ENCODE measurements at places on chromosomes 3 and 15.

GRCh38 chr3:56989169-56989976, 71.1 kb upstream of the SPATA12 start:
- DNase-seq, result peak; percentile 7

- no peak for DNase-seq
Observed at GRCh38 chr15:98443526-98443925, 204.8 kb upstream of the IGF1R start.

GRCh38 chr3:23701716-23702597, 103.8 kb upstream of the UBE2E1 start:
- no peak for DNase-seq

- no peak for DNase-seq
Observed at GRCh38 chr3:128281461-128282367, 128.4 kb downstream of the EEFSEC start.

- DNase-seq, result no peak
Observed at GRCh38 chr3:148158210-148158609, 539.5 kb upstream of the AGTR1 start.

DNA sequence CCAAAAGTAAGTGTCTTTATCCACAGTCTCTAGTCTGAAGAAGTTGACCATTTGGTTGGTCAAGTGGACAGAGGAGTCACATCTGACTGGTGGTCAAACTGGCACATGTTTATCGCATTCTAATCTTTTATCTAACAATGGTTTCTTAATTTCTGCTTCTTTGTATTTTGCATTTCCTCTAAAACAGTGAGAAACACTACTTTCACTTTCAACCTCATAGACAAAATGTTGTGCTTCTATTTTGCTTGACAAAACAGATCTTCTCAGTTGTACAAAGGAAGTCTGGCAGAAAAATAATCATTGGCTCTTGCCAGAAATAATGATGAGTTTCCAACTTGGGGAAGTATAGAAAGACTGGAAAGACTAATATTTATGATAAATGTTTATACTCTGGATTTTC, 103.9 kb downstream of the MME start:
- no peak for DNase-seq

GRCh38 chr3:53236112-53236841, 19.5 kb downstream of the TKT start:
- no peak for DNase-seq

- no peak for DNase-seq
Observed at GRCh38 chr15:84961114-84961452, 20.6 kb upstream of the PDE8A start.

GRCh38 chr3:119562307-119562961, 3.0 kb upstream of the CD80 start:
- DNase-seq, result no peak

- DNase-seq, result no peak
Observed at GRCh38 chr3:69309814-69310213, 76.1 kb downstream of the FRMD4B start.

GRCh38 chr3:137116619-137117018, 158.8 kb downstream of the IL20RB start:
- no peak for DNase-seq
